ENCODE measurements at places on chromosomes 5 and 9.

GRCh38 chr5:36357391-36357975 lies 55.8 kb upstream of the RANBP3L start:
- DNase-seq: no peak

DNA sequence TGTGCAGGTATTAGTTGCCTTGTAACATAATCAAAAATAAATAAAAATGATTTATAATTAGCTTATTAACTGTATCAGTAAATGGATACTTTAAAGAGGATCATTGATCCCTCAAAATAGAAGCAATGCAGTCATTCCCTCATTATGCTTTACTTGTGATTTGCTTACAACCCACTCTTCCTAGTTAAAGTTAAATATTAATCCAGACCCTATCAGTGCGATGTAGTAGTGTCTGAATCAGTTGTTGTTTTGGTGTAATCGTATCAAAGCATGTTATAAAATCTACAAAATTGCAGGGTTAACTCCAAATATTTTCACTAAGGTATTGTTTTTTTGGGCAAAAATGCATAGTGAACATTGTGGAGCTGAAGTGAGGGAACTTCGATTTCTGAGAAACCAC lies 17.6 kb downstream of the TENT4A start:
- no peak for DNase-seq

DNA sequence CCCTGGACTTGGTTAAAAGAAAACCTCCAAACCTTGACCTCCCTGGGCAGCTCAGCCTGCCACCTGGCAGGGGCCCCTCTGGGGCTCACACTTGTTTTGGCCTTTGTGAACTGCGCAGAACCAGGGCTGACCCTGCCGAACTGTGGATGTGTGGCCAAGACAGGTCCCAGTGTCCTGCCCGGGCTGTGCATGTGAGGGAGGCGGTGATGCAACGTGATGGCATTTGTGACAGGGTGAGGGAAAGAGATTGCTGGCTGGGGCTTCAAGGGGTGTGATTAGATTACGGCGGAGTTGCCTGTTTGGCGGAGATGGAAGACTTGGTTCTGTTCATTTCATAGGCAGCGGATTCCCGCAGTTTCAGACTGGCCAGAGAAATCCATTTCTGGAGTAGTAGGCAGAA lies 30.4 kb upstream of the NKX2-5 start:
- no peak for DNase-seq

- DNase-seq: no peak
Measured at GRCh38 chr9:71637375-71637774, 130.9 kb downstream of the CEMIP2 start.

GRCh38 chr5:204966-205670 lies 12.8 kb downstream of the CCDC127 start:
- no peak for DNase-seq

DNA sequence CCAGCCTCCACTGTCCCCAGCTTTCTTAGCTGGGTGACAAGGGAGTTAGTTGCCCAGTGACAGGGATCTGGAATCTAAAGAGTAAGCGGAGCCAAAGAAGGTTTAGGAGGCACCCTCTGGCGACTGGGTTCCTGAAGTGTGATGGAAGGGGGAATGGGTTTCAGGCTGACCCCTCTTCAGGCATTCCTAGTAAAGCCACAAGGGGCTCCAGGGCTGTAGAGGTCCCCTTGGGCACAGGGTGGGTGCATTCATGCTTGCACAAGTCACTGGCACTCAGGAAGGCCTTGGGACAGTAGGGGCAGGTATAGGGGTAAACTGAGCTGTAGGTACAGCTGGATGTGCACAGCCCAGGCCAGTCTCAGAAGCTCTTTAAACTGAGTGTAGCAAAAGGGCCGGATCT lies 74.2 kb downstream of the CPLANE1 start:
- DNase-seq: no peak

GRCh38 chr9:121735065-121735792 lies 83.8 kb downstream of the DAB2IP start:
- DNase-seq: no peak

- DNase-seq: no peak
Measured at GRCh38 chr9:13900449-13900848, 413.5 kb downstream of the NFIB start.

- DNase-seq: no peak
Measured at GRCh38 chr5:57209316-57210040, 35.6 kb downstream of the GPBP1 start.

GRCh38 chr9:297104-297972 lies 82.7 kb downstream of the DOCK8 start:
- DNase-seq: no peak

GRCh38 chr9:6999794-7000193 lies 242.0 kb downstream of the KDM4C start:
- DNase-seq: no peak

DNA sequence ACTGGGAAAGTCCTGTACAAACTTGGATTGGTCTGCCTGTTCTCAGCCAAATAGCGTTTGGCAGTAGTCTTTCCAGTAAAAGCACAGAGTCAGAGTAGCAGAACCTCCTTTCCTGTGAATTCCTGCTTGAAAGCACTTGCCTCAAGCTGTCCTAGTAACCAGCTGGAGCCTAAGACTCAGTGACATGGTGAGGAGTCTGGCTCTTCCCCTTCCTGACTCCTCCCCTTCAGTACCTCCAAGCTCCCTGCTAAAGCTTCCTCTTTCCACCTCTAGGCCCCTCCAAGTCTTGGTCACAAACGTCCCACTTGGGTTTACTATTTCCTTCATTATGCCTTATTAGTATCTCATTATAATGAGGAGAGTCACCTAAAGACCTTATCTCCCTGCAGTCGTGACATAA lies 21.4 kb upstream of the FAM81B start:
- DNase-seq: no peak

- DNase-seq: no peak
Measured at GRCh38 chr5:93601802-93602155, 18.8 kb downstream of the NR2F1 start.

DNA sequence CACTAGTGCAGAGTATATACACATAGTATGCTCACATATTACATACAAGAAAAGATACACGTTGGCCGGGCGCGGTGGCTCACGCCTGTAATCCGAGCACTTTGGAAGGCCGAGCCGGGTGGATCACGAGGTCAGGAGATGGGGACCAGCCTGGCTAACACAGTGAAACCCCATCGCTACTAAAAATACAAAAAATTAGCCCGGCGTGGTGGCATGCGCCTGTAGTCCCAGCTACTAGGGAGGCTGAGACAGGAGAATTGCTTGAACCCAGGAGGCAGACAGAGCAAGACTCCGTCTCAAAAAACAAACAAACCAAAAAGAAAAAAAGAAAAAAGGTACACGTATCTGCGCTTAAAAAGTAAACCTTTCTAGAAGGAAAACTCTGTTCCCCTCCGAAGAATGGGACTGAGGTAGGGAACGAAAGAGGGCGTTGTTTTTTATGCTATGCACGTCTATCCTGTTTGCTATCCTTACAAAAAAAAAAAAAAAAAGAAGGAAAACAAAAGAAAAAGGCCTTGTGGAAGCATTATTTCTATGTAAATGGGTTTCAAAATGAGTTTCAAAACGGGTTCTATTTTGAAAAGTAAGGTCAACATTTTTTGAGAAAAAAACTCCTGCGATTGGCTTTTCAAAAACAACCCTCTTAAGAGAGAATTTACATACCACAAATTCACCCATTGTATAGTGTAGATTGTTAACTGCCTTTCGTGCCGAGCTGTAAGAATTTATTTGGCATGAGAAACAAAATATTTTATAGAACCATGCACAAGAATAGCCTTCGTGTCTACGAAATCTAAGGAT lies 1.2 kb downstream of the AK3 start:
- no peak for DNase-seq

GRCh38 chr5:76831110-76831452 lies 12.3 kb downstream of the F2RL1 start:
- DNase-seq: no peak

DNA sequence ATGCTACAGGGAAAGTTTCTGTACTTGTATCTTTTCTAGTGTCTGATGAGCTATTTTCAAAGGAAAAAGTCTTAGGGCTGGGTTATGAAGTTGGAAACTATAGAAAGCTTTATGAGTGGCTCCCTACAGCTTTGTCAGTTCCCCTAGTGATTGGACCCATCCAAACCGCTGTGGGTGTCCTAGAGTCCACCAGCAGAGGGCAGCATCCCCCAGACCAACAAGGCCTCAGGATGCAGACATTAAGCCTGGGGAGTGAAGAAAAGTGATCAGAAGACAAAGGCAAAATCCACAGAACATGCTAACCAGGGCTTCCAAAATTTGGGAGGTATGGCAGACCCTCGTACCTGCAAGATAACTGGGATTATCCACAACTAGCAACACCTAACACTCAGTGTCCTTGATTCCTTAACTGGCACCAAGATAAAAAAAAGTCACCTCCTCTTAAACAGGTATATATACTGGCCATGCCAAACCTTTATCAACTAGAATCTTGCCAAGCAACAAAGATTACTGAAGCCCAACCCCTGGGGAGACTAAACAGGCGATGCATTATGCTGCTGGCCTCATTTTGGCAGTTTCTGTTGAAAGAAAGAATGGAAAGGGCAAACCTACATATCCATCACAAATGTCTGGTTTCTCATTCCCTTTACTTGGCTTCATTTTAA lies 110.4 kb upstream of the NR5A1 start:
- DNase-seq: peak; percentile 59

GRCh38 chr5:142979636-142980035 lies 209.5 kb downstream of the ARHGAP26 start:
- DNase-seq: no peak

- DNase-seq: no peak
Measured at GRCh38 chr5:178589180-178590140, 733 bp downstream of the COL23A1 start.

GRCh38 chr5:132090107-132090506 lies 16.5 kb downstream of the CSF2 start:
- no peak for DNase-seq

- no peak for DNase-seq
Measured at GRCh38 chr5:155960177-155960576, 366.8 kb upstream of the SGCD start.

GRCh38 chr5:10446490-10446889 lies 4.8 kb downstream of the ROPN1L start:
- no peak for DNase-seq

DNA sequence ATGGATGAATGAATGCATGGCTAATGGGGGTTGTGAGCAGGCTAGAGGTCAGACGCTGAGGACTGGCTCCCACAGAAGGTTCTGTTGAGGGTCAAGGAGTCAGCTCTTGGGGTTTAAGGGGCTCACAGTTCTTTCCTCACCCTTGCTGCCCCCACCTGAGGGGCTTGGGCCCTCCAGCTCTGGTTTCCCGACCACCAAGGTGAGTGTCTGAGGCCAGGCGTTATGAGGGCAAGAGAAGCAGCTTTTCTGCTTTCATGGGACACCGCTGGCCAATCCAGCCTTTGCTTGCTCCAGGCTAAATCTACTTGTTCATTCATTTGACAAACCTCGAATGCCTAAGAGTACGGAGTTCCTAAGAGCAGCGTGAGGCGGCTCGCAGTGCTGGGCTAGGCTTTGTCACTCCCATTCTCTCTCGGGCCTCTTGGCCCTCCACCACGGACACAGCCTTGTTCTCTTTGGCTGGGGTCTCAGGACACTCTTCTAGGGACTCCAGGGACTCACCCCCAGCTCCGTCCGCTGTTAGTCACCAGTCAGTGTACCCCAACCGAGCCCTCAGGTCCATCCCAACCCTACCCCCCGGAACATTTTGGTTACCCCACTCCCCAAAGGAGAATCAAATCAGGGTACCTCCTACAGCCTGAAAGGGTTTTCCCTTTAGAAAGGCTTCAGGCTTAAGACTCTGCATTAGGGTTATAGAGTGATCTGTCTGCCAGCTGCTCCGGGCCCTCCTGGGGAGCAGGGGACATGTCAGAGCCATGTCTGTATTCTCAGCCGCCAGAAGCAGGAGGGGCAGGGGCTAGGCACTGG lies 210.1 kb upstream of the MVB12B start:
- no peak for DNase-seq

GRCh38 chr9:133634081-133634691 lies 2.0 kb upstream of the DBH start:
- no peak for DNase-seq

GRCh38 chr9:76552751-76553455 lies 93.9 kb downstream of the GCNT1 start:
- DNase-seq: no peak

DNA sequence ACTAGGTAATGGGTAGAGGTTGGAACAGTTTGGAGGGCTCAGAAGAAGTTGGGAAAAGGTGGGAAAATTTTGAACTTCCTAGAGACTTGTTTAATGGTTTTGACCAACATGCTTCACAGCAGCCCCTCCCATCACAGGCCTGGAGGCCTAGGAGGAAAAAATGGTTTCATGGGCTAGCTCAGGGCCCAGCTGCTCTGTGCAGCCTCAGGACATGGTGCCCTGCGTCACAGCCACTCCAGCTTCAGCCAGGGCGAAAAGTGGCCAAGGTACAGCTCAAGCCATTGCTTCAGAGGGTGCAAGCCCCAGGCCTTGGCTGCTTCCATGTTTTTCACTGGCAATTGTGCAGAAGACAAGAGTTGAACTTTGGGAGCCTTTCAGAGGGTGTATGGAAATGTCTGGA lies 453.7 kb downstream of the LRRC70 start:
- DNase-seq: no peak

- no peak for DNase-seq
Measured at GRCh38 chr5:16994565-16994964, 58.5 kb upstream of the MYO10 start.

DNA sequence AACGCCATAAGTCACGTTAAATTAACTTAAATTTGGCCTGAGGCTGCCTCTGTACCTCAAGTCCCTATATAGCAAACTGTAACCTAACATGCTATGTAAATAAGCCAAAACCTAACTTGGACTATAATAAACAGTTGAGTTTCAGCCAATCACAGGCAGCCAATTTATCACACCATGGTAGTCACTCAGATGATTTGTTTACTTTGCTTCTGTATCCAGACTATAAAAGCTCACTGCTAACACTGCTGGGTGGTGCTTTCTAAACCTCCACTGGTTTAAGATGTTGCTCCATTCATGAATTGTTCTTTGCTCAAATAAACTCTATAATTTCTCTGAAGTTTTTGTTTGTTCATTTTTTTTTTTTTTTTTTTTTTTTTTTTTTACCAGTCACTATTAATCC lies 62.8 kb downstream of the TRPM3 start:
- no peak for DNase-seq

- DNase-seq: no peak
Measured at GRCh38 chr5:79837761-79838551, 148.3 kb downstream of the CMYA5 start.

DNA sequence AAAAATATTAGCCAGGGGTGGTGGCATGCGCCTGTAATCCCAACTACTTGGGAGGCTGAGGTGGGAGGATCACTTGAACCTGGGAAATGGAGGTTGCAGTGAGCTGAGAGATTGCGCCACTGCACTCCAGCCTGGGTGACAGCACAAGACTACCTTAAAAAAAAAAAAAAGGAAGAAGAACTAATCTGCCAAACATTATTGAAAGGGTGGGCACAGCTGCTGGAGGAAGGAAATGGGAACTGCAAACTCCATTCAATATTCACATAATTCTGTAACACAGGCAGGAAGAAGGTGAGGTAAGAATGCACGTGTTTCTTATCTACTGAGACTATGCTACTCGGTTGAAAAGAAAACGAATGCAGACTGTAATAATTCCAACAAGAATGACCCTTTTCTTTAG lies 121.1 kb upstream of the GNA14 start:
- no peak for DNase-seq

GRCh38 chr5:31169379-31169778 lies 24.1 kb upstream of the CDH6 start:
- no peak for DNase-seq

- DNase-seq: no peak
Measured at GRCh38 chr5:59682542-59682941, 211.0 kb downstream of the PDE4D start.

Measured in stimulated activated CD8-positive, alpha-beta memory T cell treated with anti-CD3 and anti-CD28 coated beads, Interleukin-4, amount 100 ng/mL, for 24 hours (primary cell).